ENCODE measurements at places on chromosomes 12 and 14.

- DNase-seq: peak; percentile 13
Measured at GRCh38 chr12:80763874-80764273, 47.2 kb downstream of the MYF5 start.

GRCh38 chr12:53327435-53328042 lies 6.1 kb upstream of the AAAS start:
- DNase-seq: no peak

GRCh38 chr12:1533205-1533601 lies 61.2 kb downstream of the FBXL14 start:
- no peak for DNase-seq

DNA sequence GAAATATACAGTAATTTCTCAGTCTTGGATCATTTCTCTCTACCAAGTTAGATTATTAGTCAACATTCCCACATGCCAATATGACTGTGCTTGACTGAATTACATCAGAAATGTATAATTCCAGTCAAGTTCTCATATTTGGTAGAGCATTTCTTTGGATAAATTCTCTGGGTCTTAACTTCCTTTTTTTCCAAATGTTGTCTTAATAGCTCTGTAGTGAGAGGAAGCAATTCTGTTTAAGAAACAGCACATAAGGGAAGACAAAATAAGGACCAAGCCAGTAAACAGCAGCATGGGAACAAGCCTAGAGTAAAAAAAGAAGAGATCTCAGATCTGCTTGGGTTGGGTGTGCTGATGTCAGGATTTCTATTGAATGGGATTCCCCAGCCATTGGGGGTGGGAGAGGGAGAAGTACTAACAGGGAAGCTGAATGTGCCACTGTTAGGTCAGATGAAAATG lies 14.2 kb upstream of the DYRK2 start:
- no peak for DNase-seq

DNA sequence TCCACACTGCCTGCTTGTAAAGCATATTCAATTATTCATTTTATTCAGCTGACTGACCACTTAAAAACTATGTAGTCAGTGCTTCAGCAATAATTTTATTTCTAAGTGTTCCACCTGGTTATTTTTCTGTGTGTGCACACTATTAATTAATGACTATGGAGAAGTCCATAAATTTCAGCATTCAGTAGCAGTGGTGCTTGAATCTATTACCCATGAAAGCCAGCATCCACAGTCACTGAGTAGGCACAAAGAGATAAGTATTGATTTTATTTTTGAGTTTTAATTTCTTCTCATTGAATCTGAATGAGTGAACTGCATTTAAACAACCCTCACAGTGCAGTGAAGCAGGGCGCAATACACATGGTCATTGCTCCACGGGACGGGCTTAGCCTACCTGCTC lies 643.1 kb downstream of the GALC start:
- DNase-seq: no peak
